ENCODE measurements at places on chromosomes 2 and 18.

DNA sequence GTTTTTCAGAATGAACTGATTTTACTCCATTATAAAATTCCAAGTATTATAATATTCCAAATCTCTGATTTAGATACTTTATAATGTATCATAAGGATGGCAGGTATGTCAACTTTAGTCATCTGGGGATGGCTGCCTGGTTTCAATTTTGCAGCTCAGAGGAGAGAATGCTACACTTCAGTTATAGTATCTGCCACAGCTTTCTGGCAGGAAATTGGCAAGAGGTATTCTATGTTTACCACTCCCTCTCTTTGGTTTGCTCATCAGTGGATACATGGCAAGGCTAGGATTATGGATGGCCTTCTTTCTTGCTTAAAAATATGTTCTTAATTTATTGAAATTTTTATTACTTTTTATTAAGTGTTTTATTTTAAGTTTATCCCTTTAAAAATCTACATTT is 67.0 kb upstream of the TNFRSF11A start:
- no peak for DNase-seq

DNA sequence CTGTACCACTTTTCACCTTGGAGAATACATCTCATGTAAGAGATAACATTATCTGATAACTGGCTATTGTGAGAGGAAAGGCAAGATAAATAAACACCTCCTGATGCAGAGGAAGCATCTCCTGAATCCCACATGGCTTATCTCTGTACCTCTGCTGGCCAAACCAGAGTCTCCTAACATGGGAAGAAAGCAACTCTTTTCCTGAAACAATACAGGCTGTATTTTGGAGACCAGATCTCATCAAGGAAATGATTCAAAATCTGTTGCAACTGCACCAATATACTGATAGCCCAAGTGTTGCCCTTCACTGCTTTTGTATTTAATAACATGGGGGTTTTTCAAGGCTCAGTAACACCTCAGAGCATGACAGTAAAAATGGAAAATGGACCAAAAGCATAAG is 106.9 kb downstream of the MREG start:
- DNase-seq = no peak

- no peak for DNase-seq
Observed at GRCh38 chr2:60353406-60353800, 200.1 kb downstream of the BCL11A start.

DNA sequence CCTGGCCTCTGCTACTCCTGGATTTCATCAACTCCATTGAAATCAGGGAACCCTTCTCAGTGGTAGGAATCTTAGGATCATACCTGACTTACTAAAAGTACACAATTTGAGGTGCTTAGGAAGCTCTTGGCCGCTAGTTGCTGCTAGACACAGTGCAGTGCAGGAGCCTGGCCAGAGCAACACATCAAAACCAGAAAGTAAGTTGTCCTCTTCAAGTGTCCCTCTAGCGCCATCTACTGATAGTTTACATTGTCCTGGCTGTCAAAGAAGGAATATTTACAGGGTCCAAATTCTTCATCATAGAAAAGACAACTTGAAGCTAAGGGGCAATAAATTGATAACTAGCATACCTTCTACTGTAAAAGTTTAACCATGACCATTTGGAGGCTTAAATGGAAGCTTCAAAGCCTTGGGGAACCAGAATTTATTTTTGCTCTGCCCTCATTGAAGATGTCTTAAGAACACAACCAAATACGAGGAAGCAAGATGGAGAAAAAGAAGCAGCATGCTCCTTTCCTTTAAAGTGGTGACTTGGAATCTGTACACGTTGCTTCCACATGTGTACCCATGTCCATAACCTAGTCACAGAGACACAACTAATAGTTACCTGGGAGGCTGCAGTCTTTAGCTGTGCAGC is 889.1 kb upstream of the GCFC2 start:
- DNase-seq = no peak

DNA sequence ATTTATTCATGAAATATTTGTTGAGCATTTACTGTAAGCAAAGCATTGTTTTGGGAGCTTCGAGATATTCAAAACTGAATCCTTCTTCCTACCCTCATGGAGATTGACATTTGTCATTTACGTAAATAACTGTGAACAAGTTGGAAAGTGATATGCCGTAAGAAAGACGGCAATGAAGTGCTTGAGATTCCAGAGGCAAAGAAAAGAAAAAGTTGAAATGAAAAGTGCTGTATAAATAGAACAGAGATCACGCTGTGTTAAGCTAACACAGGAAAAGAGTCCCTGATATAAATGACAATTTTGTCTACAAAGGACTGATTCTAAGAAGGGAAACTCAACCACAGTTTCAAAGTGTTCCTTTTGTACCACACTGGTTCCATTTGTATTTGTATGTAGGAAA is 1.8 kb downstream of the CHRNA1 start:
- DNase-seq = no peak

DNA sequence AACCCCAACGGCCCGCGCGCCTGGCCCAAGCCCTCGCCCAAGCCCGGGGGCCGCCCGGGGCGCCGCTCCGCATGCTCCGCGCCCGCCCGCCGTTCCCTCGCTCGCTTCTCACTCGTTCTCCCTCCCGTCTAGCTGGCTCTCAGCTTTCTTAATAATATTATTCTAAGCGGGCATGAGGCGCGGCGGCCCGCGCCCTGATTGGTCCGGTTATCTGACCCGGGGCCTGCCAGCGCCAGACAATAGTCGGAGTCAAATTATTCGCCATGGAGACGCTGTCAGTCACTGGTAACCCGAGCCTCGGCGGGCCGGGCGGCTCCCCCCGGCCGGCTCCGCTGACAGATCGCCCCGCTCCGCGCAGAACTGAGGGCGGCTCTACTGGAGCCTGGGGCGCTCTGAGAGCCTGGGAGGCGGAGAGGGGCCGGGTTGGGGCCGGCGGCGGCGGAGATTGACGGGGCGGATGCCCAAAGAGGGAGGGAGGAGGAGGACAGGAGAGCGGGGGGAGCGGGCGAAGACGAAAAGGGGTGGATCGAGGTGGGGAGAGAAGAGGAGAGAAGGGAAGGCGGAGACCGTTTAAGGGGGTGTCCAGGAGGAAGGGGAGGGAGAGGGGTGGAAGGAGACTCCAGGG is at the start of gene SIX2:
TSS of gene SIX2 (minus strand) at position 150 of the 625 bp plus-strand sequence. CDS start 342 bp downstream, outside the sequence.
- peak; percentile 50 for DNase-seq

DNA sequence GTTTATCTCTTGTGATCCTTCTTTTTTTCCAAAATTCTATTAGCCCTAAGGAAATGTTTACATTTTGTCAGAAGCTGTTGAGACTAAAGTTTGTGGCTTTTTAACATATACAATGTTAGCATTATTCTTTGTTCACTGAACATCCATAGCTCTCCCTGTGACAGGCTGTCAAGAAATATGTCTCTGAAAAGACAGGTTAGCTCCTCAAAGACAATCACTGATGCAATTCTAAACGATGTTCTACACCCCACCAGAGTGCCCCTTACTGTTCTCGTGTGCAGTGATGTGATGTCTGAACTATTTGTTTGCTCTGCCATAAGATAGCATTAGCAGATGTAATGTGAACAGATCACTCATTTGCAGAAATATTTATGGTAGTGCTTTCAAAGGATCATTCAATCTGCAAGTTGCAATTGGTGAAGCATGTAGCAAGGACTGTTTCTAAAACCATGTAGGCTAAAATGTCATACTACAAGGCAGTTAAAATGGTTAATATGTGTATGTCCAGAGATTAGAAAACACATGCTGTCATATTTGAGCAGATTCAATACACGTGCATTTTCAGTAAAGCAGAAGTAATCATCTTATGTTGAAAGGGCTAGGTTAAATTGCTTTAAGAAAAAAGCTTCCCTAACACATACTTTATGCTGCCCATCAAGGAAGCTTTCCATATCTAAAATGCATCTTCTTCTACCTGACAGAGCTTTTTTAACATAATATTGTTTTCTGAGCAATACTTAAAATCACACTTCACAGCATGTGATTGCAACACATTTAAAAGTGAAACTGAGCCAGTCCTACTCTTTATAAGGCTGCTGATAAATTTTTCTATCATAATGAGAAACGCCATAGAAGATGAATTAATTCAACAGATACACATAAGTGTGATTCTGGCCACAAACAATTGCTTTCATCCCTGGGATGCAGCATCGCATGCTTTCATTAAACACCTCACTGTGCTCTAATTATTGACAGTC is 285.7 kb upstream of the UBE2E3 start:
- no peak for DNase-seq
